Neural crest cell (in vitro differentiated cells): ENCODE measurements at places on chromosomes 1 and 21. TPM values are rescaled to one million over a fixed set of nuclear protein-coding genes. Genes with fewer than 3 reads are reported as not detected.

- no peak for DNase-seq
Observed at GRCh38 chr1:177442584-177442983, 271.8 kb downstream of the BRINP2 start.

- no peak for DNase-seq
Observed at GRCh38 chr1:67270541-67270940, 37.1 kb upstream of the IL12RB2 start.

GRCh38 chr1:89125913-89126580, at the start of gene GBP2:
GBP2 (minus strand) TSS chr1:89126114; CDS start chr1:89121966, 4,148 bp downstream.
- DNase-seq: no peak

DNA sequence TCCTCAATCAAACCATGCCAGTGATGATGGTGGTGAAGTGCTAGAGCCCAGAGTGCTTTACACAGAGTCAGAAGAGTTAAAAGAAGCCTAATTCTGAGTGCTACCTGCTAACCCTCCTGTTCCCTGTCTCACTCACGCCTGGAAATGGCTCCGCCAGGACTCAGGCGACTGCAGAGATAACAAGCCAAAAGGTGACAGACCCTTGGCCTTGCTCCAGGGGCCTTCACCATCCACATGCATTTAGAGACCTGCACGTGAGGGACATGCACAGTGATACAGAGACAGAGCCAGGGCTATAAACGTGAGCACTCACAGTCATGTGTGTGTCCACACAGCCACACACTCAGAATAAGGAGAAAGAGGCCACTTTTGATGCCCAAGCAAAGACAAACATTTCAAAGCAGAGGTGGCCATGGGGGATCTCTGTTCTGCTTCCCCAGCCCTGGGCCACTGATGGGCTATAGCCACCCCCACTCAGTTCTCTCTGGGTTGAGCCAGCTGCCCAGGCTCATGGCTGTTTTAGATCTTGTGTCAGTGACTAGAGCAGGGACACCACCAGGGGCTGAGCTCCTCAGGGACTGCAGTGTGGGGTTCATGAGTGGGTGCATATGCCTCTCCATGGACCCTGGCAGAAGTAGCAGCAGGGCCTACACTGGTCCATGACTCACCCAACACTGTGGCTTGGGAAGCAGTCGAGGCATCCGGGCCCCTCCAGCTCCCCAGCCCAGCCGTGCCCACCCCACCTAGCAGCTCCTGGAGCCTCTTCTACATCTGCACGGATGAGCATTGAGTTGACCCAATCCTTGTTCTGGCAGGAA, 117.2 kb downstream of the EPHB2 start:
- no peak for DNase-seq

- DNase-seq: no peak
Observed at GRCh38 chr21:42781150-42781970, 98.0 kb downstream of the WDR4 start.

GRCh38 chr1:56719171-56719570, 74.1 kb downstream of the PRKAA2 start:
- no peak for DNase-seq

DNA sequence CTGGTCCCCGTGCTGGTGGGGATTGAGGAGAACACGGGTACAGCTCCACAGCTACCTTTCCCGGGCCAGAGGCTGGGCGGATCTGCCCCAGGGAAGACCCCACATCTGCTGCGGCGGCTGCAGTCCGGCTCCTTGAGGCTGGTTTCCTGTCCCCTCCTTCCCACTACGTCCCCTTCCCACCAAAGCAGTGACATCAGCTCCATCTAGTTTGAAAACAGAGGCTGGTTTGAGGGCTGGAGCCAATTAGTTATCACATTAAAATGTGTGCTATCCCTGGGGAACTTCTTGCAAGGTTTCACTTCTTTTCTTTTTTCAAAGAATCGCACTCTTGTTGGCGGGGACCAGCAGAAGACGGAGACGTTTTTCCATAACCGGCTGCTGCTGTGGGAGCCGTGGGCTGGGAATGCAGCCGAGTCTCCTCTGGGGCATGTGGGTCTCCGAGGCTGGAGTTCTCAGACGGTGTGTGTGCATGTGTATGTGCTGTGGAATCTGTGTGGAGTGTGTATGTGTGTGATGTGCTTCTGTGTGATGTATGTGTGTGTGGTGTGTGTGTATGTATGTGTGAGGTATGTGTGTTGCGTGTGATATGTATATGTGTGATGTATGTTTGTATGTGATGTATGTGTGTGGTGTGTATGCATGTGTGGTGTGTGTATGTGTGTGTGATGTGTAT, 8.9 kb upstream of the PCBP3 start:
- no peak for DNase-seq

GRCh38 chr1:63294803-63295594, 27.4 kb upstream of the FOXD3 start:
- DNase-seq: no peak

GRCh38 chr21:14617871-14618270, 71.8 kb upstream of the SAMSN1 start:
- no peak for DNase-seq

GRCh38 chr1:153337980-153338853, 10.4 kb downstream of the PGLYRP4 start:
- DNase-seq: no peak

GRCh38 chr21:42209801-42210479, 9.0 kb upstream of the ABCG1 start:
- no peak for DNase-seq

GRCh38 chr1:66729119-66729518, 23.1 kb upstream of the DYNLT5 start:
- DNase-seq: no peak

DNA sequence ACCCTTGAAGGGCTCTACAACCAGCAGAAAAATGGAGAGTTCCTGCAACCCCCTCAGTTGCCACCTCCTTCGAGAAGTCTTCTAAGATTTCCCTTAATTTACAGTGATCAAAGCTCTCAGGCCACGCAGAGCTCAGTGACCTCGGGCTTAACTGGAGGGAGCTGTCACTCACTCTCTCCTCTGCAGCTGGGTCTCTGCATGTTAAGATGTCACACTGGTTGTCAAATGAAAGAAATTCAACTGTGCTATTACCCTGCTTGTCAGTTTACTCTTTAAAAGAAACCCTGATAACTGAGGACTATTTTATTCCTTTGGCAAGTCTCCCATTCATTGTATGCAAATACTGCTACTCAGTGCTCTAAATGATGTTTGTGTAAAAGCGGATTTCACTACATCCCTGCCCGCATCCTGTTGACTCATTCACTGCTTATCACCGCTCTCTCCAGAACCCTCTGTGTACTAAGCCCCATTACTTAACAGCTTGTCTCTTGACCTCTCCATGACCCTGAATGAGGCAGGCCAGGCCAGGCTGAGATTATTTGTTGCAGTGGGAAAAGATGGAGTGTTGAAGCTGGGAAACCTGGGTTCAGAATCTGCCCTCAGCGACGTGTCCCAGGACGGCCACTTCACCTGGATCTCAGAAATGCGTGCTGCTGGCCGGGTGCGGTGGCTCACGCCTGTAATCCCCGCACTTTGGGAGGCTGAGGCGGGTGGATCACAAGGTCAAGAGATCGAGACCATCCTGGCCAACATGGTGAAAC, 13.7 kb downstream of the DHRS3 start:
- no peak for DNase-seq

DNA sequence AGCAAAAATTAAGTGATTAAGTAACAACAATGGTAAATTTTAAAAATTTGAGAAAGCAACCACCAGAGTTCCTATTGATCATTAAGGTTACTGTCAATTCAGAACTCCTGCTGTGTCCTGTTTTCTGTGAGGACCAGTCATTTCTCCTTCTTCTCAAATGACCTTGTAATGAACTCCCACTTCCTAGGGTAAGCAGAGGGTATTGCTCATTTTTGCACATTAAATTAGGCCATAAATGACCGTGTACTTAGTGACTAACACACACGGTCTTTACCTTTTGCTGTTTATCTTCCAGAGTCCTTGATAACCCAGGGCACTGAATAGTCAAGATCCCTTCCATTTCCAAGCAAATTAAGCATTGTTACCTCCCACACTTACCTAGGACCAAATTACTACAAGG, 227.5 kb upstream of the LYPLAL1 start:
- no peak for DNase-seq

DNA sequence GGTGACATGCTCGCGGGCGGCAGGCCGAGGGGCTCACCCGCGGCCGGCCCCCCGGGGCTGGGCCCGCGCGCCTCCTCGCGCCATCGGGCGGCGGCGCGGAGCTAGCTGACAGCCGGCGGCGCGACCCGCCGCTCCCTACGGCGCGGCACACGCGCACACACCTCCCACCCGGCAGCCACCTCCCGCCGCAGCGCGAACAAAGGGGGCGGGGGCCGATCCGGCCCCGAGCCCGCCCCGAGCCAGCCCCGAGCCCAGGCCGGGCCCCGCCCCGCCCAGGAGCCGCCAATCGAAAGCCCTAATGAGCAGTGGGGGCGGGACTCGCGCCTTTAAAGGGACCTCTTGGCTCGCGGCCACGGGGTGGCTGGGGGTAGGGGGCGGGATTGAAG, at the start of gene KIF21B:
KIF21B (minus strand) TSS at position 198 of the 386 bp plus-strand sequence. CDS start 331 bp downstream, outside the sequence.
- peak; percentile 85 for DNase-seq

DNA sequence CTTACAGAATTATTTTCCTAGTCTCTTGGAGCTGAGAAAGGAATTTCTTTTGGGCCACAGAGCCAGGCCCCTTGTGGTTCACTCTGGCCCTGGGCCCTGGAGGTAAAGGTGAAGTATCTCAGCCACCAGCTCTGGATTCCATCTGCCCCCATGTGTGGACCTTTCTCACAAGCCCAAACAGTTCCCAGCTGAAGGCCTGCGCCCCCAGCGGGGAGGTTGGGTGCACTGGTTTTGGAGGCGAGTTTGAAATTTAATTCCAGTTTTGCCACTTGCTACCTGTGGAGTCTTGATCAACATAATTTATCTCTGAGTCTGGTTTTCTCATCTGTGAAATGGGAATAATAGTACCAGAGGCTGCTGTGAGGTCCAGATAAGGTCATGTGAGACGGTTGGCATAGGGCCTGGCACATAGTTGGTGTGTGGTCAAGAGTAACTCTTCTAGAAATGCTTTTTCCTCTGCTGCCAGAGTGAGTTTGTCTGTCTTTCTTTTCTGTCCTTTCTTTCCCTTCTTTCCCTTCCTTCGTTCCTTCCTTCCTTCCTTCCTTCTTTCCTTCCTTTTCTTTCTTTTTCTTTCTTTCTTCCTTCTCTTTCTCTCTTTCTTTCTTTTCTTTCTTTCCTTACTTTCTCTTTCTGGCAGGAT, 6.1 kb downstream of the AGTRAP start:
- no peak for DNase-seq

DNA sequence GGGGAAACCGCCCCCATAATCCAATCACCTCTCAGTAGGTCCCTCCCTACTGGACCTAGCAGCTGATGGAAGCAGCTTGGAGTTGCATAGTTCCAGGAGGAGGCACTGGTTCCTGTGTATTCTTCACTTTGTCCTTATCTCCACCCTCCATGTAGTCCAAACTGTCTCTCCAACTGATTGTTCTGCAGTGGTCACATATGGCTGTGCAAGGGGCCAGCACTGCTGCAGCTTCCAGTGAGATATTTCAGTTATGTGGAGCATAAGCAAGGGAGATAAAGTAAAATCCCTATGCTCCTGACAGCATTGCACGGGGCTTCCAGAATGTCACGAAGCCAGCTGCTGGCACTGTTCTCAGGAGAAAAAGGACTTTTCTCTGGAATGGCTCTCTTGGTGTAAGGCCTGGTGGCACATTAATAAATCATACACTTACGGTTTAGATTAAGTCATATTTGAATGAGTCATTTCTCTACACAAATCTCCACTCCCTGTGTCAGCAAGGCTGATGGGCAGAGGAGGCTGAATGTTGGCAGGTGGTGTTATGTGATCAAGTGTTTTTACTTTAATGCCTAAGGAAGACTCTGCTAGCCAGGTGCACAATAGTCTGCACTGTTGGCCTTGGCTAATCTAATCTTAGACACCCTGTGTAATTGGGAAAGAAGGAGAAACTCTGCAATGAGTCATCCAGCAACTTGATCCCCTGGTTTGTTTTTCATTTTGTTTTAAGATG, 93.4 kb downstream of the KCNK1 start:
- no peak for DNase-seq

GRCh38 chr1:39698568-39698967, 7.3 kb upstream of the HPCAL4 start:
- DNase-seq: no peak

- no peak for DNase-seq
Observed at GRCh38 chr1:213446496-213446895, 395.5 kb downstream of the RPS6KC1 start.

GRCh38 chr1:97875996-97876395, 44.8 kb downstream of the DPYD start:
- no peak for DNase-seq

LENEP gene
- total RNA-seq: 1.9 and 2.5 TPM in 2 replicates

TRAPPC10 gene
- 35.1 and 36.7 TPM in 2 replicates for total RNA-seq

CCDC30 gene
- total RNA-seq: 6.9 and 7.5 TPM in 2 replicates

ANGPTL7 gene
- total RNA-seq: 0.14 and 0.20 TPM in 2 replicates

RBBP4 gene
- total RNA-seq: 492 and 494 TPM in 2 replicates
